ENCODE measurements at places on chromosomes 4 and X.

DNA sequence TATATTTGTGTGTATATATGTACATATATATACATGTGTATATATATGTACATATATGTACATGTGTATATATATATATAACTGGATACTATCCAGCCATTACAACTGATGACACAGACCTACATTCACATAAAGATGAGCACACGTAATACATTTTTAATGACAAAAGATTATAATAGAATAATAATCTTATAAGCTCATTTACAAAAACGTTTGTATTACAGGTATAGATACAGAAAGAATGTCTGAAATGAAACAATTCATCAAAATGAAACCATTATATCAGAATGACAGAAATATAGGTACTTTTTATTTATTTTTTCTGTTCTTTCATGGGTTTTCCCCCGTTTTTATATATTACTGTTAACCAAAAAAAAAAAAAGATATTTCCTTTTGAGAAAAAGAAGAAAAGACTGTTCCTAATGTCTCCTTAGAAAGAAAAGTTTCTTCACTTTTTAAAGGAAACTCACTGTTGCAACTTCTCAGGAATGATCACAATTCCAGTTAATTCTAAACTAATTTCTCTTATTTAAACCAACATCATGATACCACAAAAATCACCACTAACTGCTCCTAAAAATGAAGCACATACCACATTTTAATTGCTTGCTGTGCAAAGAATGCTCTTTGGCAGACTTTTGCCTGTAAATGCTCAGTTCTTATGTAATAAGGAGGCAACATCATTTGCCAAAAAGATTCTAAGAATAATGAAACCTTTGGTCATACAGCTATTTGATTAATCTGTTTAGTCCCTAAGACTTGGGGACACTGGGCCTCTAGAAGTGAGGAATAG is 18.9 kb downstream of the LEF1 start:
- DNase-seq = no peak

DNA sequence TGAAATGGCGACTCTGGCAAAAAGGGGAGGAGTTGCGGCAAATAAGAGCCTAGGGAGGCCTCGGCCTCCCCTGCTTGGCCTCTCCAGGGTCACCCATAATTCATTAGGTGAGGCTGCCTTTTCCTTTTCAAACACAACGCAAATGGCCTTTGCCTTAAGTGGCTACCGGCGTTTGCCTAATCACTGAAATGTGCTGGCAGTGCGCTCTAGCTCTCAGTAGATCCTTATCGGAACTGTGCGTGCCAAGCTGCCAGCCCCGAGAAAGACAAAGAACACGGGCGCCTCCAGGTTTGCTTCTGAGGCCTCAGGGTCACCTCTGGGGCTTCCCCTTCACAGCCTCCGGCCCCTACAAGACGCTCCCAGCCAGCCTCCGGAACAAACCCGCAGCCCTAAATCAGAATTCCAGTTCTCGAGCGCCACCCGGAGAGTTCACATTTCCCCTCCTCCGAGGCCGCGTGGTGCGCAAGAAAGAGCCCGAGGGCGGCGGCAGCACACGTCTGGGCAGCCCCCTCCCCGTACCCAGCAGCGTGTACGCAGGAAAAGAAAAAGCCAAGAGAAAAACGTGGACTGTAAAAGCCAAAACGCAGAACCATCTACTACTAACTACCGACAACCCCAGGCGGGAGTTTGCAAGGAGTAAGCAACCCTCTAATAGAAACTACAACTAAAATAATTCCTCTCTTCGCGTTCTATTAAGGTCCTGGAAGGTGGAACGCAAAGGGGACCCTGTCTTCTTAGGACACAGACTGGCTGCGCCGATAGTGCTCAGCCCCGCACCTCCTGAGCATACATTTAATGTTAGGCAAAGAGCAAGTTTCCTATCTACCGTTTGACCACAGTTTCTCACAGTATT is 76.5 kb upstream of the BCOR start:
- no peak for DNase-seq

DNA sequence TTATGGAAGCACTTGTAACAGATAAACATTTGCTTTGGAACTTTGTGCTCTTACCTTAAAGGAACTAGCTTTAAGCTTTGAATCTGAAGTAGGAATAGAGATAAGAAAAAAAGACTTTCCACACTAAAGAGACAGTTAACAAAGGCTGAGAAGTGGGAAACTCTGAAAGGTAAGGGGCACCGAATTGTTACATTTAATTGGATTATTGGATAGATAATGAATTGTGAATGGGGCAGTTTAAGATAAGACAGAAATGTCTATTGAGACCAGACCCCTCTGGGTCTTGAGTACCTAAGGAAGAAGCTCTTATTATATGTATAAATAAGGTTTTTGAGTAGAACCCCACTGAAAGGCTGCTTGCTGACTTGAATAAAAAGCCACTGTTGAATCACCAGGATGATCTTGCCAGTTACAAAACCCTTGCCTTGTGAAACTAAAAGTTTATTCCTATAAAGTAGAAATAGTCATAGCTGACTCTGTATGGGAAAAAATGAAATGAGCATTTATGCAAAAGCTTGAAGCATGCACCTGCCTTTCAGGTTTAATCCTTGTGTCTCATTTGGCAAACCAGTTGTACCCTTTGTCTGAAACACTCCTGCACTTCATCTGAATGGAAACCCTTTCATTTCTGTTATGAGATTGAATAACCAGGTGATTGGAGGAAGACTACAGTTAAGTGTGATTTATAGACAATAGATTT is 423.2 kb downstream of the RPA4 start:
- no peak for DNase-seq

DNA sequence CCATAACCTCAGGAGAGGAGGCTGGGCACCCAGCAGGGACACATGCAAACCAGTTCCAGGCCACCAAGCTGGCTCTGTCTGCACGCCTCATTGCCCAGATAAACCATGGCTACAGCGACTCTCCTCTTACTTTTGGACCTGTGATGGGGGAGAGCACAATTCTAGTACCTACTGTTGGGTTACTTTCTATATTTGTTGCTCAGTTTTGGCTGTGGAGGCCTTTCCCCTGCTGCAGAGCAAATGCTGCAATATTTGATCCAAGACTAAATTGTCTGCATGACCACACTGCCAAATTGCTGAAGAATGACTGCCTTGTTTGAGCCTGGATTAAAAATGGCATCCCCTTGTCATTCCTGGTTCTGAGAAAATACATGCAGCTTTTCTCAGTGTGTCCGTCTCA is 253.5 kb downstream of the ARHGAP10 start:
- no peak for DNase-seq

GRCh38 chr4:25258980-25259578 is 25.2 kb downstream of the PI4K2B start:
- DNase-seq = no peak
